LHCN-M2 (cell line): ENCODE measurements at places on chromosomes 1 and 21. TPM values are rescaled to one million over a fixed set of nuclear protein-coding genes. Genes with fewer than 3 reads are reported as not detected.

Gene ITLN1
- total RNA-seq = not detected in 2 replicates

Gene BEST4
- total RNA-seq = not detected in 2 replicates

Gene GNG4
- 0.06 and 0.11 TPM in 2 replicates for total RNA-seq

Gene RNF207
- 1.0 and 1.3 TPM in 2 replicates for total RNA-seq

Gene TCHHL1
- not detected in 2 replicates for total RNA-seq

Gene SLAMF7
- not detected in 2 replicates for total RNA-seq

Gene CA6
- not detected in 2 replicates for total RNA-seq
